ENCODE measurements at places on chromosomes 5 and 9.
A peak's percentile ranks its signal among the peaks of the same experiment; 100 is the strongest.

DNA sequence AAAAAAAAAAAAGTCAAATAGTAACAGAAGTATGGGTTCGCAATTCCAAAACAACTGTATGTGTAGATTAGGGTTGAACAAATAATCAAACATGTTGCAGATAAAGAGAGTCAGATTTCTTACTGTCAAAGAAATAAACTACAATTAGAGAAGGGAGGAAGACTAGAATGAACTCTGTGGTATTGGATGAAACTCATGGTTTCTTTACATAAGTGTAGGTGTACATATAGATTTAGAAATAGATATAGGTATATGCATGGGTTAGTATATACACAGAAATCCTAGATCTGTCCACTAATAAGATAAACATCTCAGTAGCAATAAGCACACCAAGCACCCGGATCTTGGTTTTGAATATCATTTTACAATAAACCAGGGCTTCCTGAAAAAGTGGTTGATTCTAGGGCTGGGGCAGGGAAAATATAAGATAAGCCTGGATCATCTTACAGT lies 21.3 kb downstream of the DTWD2 start:
- DNase-seq, result no peak

DNA sequence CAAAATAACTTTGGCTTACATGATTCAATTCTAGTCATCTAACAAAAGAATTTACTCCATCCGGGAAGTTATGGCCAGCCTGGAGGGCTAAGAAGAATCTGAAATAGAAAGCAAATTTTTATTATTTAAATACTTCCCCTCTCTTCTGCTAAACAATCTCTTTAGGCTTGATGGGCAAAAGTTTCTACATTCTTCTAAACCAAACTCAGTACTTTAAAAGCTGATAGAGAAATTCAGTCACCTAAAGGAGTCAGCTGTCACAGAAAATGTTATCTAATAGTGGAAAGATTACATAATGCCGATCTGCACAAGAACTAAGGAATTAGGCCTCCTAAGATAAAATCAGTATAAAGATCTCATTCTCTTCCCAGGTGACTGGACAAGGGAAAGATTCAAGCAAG lies 32.4 kb downstream of the GNAQ start:
- DNase-seq, result no peak

- no peak for DNase-seq
These were observed 10.2 kb downstream of the CEP72 start for GRCh38 chr5:622359-622758.

DNA sequence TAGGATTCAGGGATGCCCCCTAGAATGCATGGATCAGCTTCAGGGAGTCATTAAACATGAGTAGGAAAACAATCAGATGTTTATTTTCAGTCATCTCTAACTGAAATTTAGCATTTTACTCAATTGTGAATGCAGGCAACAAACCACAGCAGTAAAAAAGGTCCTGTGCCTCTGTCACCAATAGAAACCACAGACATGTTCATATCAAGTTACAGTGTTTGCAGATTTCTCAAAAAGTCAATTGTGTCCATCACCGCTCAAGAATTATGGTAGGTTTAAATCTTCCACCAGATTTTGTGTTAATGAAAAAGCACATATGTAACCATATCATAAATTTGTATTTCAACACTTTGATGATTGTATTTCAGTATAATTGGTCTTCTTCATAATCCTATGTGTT lies 68.4 kb upstream of the SLC1A1 start:
- DNase-seq, result no peak

DNA sequence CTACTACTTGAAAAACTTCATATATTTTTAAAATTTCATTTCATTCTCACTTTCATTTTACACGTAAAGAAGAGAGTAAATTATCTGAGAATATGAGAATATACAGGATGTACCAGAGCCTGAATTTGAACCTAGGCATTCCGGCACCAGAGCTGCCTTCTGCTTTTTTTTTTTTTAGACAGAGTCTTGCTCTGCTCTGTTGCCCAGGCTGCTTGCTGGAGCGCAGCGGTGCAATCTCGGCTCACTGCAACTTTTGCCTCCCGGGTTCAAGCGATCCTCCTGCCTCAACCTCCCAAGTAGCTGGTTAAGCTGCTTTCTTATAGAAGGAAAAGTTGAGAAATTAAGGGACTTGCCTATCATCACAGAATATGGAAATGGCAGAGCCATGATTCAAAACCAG lies 540.1 kb downstream of the EBF1 start:
- DNase-seq, result no peak

- no peak for DNase-seq
These were observed 60.6 kb downstream of the TMEM174 start for GRCh38 chr5:73233461-73234203.

GRCh38 chr9:100602342-100602801 lies 24.5 kb downstream of the CAVIN4 start:
- no peak for DNase-seq

DNA sequence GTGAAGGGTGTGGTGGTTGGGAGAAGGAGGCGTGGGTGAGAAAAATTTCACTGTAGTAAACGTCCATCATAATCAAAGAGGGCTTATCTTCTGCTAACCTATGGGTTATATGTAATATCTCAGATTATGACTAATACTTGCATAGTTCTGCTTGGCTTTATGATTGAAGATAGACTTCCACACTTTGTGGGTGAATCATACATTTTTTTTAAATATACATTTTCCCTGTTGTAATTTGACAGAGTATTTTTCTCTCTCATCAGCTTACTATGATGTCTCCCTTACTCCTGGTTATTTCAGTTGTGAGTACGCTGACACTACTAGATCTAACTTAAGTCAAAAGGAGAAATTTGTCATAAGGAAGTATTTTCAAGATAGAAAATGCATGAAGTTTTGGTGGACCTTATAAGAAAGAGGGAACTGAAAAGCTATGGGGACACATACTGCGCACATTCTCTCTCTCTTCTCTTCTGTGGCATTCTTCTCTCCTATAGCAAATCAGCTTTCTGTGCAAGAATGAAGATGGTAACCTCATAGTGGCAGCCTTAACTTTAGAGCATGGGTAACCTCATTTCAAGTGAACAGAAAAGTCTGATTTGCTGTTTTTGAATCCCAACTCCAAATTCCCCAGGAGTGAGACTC lies 4.9 kb upstream of the JAK2 start:
- DNase-seq, result no peak

GRCh38 chr9:122213589-122214413 lies 15.0 kb downstream of the LHX6 start:
- DNase-seq, result no peak

DNA sequence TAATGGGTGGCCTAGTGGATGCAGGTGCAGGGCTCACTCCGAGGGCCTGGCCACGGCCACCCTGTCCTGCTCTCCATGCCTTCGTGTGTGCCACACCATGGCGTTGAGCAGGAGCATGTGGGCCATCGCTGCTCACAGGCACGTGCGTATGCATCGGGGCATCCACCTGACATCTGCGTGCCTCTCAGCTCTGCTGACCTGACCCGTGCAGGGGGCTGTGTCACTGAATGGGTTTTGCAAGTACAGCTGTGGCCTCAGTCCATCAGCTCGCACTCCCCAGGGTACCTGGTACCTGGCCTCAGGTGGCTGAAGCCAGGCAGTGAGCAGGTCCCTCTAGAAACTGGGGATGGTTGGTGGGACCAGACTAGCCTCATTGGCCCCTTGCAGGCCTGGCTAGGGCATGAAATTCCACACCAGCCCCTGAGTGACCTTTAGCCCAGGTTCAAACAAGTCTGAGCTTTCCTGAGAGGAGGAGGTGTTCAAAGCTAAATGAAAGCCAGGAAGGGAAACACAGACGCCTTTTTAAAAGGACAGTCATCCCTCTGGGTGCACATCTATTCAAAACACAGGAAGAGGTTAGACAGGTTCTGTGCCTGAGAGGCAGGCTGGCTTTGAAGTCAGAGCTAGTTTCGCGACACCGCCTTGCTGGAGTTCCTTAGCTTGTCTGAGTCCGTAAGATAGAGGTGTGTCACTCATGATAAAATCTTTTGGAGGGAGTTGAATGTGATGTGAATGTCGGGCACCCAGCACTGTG lies 74.0 kb downstream of the MACROH2A1 start:
- DNase-seq, result no peak

DNA sequence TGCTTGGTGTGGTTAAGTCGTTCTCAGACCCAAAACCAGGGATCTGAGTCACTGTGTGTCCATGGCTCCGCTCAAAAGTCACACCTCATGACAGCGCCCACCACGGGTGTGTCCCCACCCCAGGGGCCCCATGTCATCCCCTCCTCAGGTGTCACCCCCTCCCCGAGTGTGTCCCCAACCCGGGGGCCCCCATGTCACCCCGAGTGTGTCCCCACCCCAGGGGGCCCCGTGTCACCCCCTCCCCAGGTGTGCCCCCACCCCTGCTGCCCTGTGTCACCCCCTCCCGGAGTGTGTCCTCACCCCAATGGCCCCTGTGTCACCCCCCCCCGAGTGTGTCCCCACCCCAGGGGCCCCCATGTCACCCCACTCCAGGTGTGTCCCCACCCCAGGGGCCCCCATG lies 5.1 kb downstream of the LRRC14B start:
- no peak for DNase-seq

GRCh38 chr9:111979561-111979960 lies 82.9 kb downstream of the UGCG start:
- DNase-seq, result no peak

- no peak for DNase-seq
These were observed 367 bp downstream of the PCDHB4 start for GRCh38 chr5:141121985-141122384.

DNA sequence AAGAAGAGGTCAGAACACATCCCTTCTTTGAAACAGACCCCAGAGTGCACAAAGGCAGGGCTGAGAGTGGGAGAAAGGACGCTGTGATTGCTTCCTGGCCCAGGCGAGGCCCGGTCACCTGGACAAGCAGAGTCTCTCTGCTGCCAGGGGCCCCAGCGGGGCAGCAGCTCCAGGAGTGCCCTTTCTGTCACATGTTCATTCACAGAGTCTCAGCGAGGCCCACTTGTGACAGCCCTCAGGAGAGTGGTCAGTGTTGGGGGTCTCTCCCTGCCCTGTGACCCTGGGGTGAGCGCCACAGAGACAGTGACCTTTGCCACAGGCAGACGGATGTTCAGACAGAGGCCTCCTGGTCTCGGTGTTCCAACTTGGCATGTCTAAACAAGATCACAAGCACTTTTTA lies 130.2 kb upstream of the IRX4 start:
- no peak for DNase-seq

- no peak for DNase-seq
These were observed 97.3 kb downstream of the MRPL36 start for GRCh38 chr5:1702318-1702717.

DNA sequence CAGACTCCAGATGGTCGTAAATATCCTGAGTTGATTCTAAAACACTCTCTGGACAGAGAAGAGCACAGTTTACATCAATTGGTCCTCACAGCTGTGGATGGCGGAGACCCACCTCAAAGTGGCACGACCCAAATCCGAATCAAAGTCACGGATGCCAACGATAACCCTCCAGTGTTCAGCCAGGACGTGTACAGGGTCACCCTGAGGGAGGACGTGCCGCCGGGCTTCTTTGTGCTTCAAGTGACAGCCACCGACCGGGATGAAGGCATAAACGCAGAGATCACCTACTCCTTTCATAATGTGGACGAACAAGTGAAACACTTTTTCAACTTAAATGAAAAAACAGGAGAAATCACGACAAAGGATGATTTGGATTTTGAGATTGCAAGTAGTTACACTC lies 891 bp downstream of the PCDHGB2 start:
- no peak for DNase-seq

GRCh38 chr5:36876965-36877666 lies 547 bp downstream of the NIPBL start:
- no peak for DNase-seq

GRCh38 chr5:107391787-107392186 lies 278.9 kb downstream of the EFNA5 start:
- no peak for DNase-seq

DNA sequence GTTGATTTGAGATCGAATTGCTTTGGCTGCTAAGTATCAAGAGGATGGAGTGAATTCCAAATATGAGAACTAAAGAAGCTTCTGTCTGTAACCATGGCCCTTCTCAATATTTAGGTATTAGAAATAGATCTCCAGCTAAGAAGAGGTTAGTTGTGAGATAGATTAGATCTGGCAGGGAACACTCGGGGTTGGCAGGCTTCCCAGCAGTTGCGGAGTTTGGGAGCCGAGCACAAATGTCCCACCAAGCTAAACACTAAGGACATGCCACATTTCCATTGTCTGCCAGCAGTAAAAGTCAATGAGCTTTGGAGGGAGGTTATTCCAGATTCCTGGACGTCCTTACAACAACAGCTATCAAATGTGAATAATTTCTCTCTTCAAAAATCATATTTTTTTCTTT lies 85.8 kb downstream of the TAF11L14 start:
- DNase-seq, result no peak

DNA sequence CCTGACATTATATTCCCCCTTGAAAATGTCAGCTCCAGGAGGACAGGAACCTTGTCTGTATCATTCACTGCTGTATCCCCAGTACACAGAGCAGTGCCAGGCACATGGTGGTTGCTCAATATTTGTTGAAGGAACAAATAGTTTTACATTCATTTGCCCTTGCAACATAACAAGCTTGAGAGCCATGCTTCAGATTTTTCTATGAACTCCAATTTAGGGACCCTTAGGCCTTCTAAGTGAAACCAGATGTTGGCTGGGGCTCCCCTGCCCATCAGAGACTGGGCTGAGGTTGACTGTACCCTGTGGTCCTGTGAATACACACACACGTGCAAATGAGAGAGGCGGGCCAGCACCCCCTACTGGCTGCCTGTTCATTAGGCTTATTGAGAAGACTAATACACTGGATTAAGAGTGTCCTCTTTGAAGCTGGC lies 214.9 kb upstream of the WWC1 start:
- DNase-seq, result peak; percentile 1

- no peak for DNase-seq
These were observed 130.7 kb upstream of the NREP start for GRCh38 chr5:111887706-111888105.

- DNase-seq, result no peak
These were observed 302.7 kb downstream of the PLK2 start for GRCh38 chr5:58156973-58157701.

DNA sequence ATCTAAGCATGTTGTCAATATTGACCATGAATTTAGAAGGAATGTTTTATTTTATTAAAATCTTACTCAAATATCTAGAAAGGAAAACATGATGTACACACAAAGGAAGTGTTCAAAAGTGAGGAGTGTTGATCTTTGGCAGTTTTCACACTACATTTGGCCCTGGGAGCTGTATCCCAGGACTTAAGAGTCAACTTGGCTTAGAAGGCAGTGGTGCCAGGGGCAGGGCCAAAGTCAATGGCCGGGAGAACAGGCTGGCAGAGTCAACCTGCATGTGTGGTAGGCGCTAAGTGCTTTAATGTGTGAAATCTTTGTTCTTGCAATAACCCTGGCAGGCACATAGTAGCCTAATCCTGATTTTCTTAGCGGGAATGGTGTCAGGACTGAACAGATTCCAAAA lies 228.4 kb downstream of the TENT4A start:
- no peak for DNase-seq

Data from AG04450 (cell line).